ENCODE measurements at places on chromosomes 7 and 10. TPM values are rescaled to one million over a fixed set of nuclear protein-coding genes. Genes with fewer than 3 reads are reported as not detected.

FAM25G gene
- 1.1 TPM for polyA plus RNA-seq

OR6V1 gene
- not detected for polyA plus RNA-seq

DNA sequence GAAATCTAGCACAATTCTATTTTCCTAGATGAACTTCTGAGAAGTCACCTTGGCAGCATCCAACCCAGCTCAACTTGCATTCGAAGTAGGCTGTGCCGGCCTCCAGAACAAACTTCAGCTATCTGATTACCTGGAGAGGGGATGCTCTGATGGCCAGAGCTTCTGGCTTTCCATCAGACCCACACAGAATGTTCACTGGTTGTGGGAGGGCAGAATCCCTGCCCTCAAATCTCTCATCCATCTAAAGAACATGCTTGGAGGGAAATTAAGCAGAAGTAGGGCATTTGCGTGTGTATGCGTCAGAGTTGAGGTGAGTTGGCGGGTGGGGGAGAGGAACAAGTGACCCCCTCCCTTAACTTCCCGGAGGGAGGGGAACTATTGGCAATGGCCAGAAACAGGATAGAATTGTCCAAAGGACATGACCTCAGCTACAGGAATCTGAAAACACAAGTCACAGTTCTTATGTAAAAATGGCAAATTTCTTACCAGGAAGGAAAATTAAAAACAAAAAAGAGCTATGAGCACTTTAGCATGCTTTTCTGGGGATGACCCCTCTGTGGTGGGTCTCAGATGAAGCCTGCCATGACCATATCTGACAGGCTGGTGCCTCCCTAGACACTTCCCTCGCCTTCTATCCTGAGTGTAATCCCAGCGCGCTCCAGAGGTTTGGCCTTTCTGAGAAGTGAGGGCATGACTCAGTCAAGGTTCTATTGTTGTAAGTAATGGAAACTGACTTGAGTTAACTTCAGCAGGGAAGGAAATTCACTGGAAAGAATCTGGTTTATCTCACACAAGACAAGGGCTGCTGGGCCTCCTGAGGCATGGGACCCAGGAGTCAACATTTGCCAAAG lies 278.8 kb downstream of the RPS24 start:
- DNase-seq = no peak

- DNase-seq = no peak
These were observed 1.8 kb downstream of the BRI3 start for GRCh38 chr7:98283127-98283886.

DNA sequence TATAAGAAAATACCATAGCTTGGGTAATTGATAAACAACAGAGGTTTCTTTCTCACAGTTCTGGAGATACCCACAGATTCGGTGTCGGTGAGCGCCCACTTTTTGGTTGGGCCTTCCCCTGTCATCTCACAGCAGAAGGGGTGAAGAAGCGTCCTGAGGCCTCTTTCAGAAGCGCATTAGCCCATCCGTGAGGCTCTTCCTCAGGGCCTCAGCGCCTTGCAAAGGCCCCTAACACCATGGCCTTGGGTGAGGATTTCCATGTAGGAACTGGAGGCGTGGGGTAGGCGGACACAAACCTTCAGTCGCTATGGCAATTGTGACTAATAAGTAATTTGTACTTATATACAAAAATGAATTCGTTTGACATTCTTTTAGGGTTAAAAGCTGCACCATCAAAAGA lies 316.0 kb downstream of the PTPRN2 start:
- no peak for DNase-seq

DNA sequence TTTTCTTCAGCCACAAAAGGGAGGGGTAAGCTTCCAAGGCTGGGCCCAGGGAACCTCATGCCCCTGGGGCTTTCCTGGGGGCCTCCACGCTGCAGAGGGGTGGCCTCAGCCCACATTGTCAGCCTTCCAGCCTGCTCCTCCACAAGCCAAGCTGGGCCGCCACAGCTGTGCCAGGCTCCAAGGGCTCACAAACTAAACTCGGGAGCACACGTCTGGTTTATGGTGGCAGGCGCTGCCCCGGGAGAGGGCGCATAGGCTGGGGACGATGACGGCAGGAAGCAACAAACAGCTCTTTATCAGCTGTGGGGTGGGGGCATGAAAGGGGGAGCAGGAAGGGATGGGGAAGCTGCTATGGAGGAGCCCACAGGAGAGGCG lies 6.3 kb upstream of the CDH23 start:
- DNase-seq = no peak

NUTM2B gene
- polyA plus RNA-seq = 0.25 TPM

DLX6 gene
- polyA plus RNA-seq = not detected

BCCIP gene
- 142 TPM for polyA plus RNA-seq

- DNase-seq = no peak
These were observed 92.1 kb downstream of the ZNF467 start for GRCh38 chr7:149681274-149681673.

DNA sequence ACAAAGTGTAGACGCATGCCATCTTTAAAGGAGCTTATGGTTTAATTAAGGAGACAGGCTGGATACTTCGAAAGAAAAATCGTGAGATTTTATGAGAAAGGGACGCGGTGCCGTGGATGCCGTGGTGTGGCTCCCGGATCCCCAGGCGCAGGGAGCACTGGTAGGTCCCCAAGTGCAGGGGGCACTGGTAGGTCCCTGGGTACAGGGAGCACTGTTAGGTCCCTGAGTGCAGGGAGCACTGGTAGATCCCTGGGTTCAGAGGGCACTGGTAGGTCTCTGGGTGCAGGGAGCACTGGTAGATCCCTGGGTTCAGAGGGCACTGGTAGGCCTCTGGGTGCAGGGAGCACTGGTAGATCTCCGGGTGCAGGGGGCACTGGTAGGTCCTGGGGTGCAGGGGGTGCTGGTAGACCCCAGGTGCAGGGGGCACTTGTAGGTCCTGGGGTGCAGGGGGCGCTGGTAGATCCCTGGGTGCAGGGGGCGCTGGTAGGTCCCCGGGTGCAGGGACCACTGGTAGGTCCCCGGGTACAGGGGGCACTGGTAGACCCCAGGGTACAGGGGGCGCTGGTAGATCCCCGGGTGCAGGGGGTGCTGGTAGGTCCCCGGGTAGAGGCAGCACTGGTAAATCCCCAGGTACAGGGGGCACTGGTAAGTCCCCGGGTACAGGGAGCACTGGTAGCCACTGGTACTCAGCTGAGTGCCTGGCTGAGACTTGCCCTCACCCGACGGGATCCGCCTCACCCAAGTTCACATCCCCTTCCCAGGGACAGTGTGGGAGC lies 14.1 kb downstream of the PRKAG2 start:
- no peak for DNase-seq

MYL10 gene
- polyA plus RNA-seq = not detected

LIPF gene
- not detected for polyA plus RNA-seq

GRCh38 chr10:707861-708260 lies 18.4 kb upstream of the DIP2C start:
- DNase-seq = no peak

GRCh38 chr7:155000795-155001194 lies 2.1 kb downstream of the PAXIP1 start:
- no peak for DNase-seq

LIPM gene
- polyA plus RNA-seq = not detected

DNA sequence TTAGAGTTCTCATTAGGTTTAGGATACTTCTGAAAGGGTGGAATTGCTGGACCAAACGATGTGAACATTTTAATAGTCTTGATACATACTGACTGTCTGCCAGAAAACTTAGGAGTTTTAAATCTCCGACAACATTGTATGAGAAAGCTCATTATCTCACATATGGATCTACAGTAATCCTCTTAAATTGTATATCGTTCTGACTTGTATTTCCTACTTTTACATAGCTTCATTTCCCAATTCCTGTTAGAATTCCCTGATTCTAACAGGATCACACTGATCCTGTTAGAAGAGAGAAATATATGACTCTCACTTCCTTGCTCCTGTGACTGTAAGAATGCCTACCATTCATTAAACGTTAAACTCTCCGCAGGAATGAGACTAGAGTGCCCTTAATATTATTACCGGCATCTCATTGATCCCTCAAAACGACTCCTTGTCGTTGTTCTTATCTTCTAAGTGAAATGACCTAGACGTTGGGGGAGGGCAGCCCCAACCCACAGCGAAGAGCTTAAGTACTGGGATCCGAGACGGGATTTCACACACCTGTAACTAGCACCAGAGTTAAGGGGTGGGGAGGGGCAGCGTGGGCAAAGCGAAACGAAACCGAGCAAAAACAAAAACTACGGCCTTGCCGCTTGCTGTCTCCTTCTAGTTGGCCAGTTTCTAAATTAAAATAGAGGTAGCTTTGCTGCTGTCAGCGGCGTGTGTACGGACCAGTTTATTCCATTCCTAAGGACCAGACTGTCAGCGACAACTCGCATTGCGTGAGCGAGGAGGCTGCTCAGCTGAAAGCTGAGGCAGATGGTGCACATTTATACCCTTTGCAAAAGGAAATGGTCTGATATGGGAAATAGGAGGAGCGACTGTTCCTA lies 678 bp upstream of the TMEM106B start:
- DNase-seq = no peak

DNA sequence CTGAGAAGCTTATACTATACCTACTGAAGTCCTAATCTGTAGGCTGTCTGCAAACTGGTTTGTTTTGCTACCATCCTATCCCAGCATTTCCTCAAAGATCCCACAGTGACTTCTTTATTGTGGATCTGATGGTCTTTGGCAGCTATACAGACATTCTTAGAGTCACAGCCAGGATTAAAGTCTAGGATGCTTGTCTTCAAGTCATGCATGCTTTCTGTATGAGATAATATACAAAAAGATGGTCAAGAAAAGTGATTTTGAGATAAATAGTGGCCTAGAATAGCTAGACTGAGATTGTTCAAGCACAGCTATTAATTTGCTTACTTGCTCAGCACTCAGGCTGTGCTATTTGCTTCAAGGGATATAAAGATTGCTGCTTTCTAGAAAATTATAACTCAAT lies 454.4 kb downstream of the AUTS2 start:
- DNase-seq = no peak

TEX47 gene
- polyA plus RNA-seq = not detected

GRCh38 chr7:137873979-137874777 lies 27.4 kb upstream of the DGKI start:
- DNase-seq = no peak

ENKUR gene
- 0.30 TPM for polyA plus RNA-seq

DNA sequence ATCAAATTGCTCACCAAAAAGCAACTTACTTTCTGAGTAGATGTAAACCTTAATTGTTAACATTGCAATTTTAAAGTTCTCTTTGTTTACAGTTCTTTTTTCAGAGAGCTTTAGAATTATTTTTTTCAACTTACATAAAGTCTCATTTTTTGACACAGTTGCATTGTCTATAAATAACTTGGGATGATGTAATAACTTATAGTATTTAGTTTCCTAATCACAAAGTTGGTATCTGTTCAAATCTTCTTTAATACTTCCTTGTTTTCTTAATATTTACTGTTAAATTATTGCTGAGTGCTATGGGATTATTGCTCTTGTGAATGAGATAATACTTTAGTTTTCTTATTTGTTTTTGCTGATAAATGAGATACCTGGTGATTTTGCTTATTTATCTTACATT lies 18.9 kb upstream of the SUV39H2 start:
- no peak for DNase-seq

- no peak for DNase-seq
These were observed 91.3 kb downstream of the DGKI start for GRCh38 chr7:137755427-137755826.

ALOX5 gene
- polyA plus RNA-seq = 0.40 TPM

ELMO1 gene
- 2.3 TPM for polyA plus RNA-seq

DNA sequence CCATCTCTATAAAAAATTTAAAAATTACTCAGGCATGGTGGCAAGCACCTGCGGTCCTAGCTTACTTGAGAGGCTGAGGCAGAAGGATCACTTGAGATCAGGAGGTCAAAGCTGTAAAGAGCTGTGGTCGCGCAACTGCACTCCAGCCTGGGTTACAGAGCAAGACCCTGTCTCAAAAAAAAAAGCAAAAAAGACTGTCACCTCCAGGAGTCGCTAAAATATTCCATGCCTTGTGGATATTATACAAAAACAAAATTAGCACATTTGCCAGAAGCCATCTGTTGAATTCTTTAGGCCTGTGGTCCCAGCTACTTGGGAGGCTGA lies 87.0 kb upstream of the SDK1 start:
- DNase-seq = no peak

DNA sequence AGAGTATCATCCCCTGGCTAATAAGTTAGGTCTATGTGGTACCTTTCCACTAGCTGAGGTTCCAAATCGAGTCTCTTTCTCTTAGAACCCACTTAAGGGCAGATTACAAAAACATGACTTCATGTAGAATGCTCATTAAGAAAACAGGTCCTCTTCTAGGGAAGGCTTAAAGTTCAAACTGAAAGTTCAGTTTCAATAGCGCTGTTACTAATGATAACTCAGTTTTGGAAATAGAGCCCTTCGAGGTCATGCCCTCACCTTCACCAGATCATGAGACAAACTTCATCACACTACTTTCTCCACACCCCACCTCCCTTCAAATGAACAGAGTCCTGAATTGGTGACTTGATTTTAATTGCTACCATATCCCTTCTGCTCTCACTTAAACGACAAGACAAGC lies 26.2 kb downstream of the HGF start:
- DNase-seq = no peak

- no peak for DNase-seq
These were observed at the start of gene PLA2G12B for GRCh38 chr10:72954596-72955554. Gene PLA2G12B, minus strand, starts transcription at chr10:72954806. Its CDS starts 121 bp downstream, at chr10:72954685.

DNA sequence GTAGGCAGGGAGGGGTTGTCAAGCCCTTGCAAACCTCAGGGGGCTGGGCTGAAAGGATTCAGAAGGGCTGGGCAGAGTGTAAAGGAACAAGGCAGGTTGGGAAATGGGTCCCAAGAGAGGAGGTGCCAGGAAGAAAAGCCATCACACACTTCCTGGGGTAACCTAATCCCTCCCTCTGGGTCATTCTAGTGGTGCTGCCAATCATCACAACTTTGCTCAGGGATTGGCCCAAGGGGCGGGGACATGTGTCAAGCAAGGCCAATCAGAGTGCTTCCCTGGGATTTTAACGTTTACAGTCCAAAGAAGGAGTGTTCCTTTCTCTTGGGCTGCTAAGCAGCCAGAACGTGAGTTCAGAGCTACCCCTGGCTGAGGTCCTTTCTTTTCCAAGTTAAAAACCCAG lies 57.1 kb upstream of the NPTX2 start:
- DNase-seq = peak; percentile 42

TRIM74 gene
- 0.62 TPM for polyA plus RNA-seq

DNA sequence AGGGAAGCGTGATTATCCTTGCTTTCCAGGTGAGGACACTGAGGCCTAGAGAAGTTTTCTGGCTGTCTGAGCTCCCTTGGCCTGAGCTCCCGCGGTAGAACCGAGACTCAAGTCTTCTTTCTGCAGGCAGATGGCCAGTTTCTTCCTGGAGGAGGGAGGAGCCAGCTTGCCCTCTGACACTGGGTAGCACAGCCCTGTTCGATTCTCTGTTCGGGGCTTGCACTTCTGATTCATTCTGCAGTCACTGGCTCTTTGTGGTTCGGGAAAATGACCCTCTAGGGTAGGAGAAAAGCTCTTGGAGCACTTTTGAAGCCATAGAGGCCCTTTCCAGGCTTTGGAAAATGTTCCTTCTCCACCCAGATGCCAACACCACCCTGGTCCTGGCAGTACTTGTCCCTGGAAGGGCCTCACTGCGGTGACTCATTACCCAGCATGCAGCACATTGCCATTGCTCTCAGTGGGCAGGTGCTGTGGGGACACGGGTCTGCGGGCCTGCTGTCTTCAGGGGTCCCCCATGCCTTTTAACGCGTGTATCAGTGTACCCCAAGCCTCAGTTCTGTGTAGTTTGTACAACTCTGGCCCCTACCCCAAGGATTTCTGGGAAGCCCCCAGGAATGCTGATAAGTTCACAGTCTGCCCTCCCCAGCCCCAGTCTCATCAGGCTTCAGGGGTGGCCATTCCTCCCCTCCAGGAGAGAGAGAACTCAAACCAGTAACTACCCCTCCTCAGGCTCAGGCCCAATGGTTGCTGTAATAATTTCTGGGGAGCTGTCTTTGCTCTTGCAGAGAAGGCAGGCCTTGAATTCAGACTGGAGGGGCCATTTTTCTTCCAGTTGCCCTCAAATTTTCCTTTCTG lies 11.9 kb downstream of the CHST3 start:
- peak; percentile 57 for DNase-seq

All from A549 (cell line).